ENCODE measurements at places on chromosomes 2 and 18. TPM values are rescaled to one million over a fixed set of nuclear protein-coding genes. Genes with fewer than 3 reads are reported as not detected.

- DNase-seq, result no peak
Observed at GRCh38 chr18:49206717-49207116, 253.7 kb downstream of the DYM start.

DNA sequence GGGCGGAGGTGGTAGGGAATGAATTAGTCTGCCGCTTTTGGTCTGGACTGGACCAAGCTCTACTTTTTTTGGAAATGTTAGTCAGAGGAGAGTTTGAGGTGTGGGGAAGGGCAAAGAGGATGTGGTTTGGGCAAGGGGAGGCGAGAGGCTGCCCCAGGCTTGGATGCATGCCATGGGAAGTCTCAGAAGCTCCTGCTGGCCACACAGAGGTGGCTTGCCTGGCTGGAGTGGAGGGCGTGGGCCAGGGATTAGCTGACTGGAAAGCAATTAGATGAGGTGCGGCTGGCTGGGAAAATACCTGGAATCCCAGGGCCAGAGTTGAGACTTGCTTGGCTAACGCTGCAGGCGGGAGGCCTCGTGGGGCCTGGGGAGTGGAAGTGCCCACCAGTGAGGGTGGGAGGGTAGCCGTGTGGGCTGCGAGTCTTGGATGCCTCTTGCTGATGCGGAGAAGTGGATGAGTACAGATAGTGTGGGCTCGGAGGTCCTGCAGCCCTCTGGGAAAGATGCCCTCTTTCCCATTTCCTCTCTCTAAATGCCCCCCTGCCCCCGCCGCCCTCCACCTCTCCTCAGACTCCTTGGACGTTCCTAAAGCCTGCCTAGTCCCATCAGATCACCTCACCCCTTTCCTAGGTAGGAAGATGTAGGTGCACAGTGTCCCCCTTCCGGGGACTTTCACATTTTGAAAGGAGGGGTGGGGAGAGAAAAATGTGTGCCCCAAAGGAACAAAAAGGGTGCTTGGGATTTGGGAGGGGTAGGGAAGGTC, 117.6 kb downstream of the SMAD7 start:
- peak; percentile 96 for DNase-seq

- DNase-seq, result no peak
Observed at GRCh38 chr2:121727950-121728349, 8.7 kb downstream of the NIFK start.

GRCh38 chr2:201542291-201542690, 90.8 kb downstream of the STRADB start:
- DNase-seq, result no peak

GRCh38 chr18:21916594-21916993, 176.0 kb downstream of the MIB1 start:
- no peak for DNase-seq

DNA sequence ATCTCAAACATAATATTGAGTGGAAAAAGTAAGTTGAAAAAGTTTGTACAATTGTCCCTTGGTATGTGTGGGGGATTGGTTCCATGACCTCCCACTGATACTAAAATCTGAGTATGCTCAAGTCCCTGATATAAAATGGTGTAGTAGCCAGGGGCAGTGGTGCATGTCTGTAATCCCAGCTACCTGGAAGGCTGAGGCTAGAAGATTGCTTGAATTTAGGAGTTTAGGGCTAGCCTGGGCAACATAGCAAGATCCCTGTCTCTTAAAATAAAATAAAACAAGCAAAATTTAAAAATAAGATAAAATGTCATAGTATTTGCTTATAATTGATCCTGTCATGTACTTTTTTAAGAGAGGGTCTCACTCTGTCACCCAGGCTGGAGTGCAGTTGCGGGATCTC, 122.0 kb downstream of the PTRHD1 start:
- DNase-seq, result no peak

- DNase-seq, result no peak
Observed at GRCh38 chr2:45700407-45701013, 49.0 kb downstream of the PRKCE start.

DNA sequence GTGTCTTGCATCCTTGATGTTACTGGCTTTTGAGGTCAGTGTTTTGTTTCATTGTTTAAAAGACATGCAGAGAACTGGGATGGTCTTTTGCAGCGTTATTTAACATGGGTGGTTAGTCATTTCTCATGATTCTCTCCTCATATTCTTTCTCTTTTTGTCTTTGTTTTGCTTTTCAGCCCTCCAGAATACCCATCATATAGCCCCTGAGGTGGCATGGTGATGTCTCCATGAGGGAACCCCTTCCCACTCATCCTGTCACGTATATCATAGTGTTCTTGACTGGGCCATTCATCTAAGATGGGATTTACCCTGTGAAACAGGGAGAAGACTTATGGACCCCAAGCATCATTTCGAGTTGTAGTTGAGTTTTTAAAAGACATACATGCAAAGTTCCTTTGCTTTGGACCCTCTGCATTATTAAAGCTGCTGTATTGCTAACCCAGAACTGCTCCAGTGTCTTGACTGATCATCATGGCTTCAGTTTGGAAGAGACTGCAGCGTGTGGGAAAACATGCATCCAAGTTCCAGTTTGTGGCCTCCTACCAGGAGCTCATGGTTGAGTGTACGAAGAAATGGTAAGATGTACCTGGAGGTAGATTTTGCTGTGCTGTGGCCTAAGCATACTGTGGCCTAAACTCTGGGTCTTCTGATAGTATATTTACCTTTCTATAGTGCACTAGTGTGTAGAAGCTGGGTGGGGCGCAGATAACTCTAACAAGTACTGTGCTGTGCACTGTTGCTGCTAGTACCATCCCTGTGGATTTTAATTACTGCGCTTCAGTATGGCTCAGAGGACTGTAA, 1.4 kb downstream of the EHBP1 start:
- no peak for DNase-seq

DNA sequence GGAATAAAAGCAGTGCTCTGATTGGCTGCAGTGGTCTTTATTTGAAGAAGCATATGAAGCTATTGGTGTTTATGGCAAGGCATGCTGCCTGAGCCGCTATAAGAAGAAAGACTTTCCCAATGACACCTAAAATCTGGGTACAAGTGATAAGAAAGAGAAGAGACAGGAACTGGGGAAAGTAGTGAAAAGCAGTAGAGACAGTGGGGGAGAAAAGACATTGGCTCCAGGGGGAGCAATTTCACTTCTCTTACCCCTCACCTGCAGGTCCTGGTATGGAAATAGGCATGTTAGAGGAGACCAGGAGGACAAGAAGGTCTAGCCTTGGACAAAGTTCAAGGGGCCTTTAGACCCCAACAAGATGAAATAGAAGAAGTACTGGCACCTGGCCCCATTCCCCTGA, 47.1 kb downstream of the PLCL1 start:
- no peak for DNase-seq

GRCh38 chr2:238513346-238513745, 86.6 kb downstream of the ASB1 start:
- DNase-seq, result peak; percentile 52

DNA sequence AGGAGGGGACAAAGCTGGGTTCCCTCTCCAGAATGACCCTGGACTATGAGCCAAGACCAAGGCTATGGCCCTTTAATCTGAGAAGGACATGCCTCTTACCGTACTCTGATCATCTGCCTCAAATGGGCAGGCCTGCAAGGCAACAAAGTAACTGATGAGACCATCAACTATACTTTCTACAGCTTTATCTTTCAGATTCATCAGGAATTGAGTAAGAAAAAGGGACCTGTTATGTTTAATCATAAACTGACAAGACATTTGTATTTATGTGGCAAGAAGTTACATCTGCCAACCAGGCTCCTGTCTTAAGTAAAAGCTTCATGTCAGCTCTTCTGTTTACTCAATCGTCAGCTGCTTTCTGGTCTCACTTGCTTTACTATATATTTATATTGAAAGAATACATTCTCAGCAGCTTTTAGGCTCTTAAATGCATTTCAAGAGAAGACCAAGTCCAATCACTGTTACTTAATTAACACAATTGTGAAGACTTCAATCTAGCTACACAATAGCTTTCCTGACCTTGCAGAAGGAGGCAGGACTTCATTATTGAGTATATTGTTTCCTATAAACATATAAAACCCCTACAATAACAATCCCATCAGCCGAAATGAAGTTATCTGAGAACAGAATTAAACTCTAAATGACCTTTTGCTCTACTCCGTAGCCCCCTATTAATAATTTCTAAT, 163.8 kb downstream of the ETAA1 start:
- no peak for DNase-seq

DNA sequence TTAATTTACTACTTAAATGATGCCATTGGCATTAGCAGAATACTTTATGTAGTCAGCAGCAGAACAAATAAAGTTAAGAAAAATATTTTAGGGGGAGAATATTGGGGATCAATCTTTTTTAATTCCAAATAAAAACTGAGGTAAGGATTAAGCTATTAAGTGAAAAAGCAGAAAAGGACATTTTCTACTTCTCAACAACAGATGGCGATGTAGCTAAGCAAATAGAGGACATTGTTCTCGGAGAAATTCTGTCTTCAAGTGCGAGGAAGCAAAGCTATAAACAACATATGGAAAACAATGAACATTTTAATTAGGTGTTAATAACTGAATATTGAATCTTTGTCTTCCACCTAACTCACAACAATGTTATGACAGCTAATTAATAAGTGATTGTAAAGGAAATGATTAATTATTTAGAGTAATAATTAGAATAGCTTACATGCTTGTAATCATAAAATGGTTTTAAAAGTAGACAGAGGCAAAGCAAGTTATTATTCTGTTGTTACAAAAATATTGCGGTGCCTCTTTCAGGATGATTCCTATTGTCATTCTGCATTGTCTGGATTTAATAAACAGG, 32.9 kb upstream of the CCDC93 start:
- peak; percentile 46 for DNase-seq

GRCh38 chr18:48293954-48294898, 115.0 kb downstream of the ZBTB7C start:
- no peak for DNase-seq

DNA sequence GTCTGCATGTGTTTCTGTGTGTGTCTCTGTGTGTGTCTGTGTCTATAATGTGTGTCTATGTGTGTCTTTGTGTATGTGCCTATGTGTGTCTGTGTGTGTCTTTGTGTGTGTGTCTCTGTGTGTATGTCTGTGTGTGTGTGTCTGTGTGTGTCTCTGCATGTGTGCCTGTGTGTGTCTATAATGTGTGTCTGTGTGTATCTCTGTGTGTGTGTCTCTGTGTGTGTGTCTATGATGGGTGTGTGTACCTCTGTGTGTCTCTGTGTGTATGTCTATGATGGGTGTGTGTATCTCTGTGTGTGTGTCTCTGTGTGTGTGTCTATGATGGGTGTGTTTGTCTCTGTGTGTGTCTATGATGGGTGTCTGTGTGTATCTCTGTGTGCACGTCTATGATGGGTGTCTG, 126.2 kb upstream of the GPC1 start:
- DNase-seq, result no peak

GRCh38 chr2:117074756-117075155, 739.7 kb upstream of the DDX18 start:
- DNase-seq, result no peak

GRCh38 chr2:99624677-99625076, 134.9 kb upstream of the REV1 start:
- DNase-seq, result no peak

GRCh38 chr2:26086779-26087178, 52.9 kb downstream of the RAB10 start:
- DNase-seq, result no peak

NTSR2 gene
- not detected for total RNA-seq

VWC2L gene
- total RNA-seq, result not detected

MFF gene
- 165 TPM for total RNA-seq

APOB gene
- total RNA-seq, result not detected

ERFE gene
- 25.3 TPM for total RNA-seq

RAB6D gene
- not detected for total RNA-seq

CNGA3 gene
- not detected for total RNA-seq

C1QL2 gene
- not detected for total RNA-seq

ZNG1B gene
- 30.7 TPM for total RNA-seq

DYNAP gene
- total RNA-seq, result not detected

CHRND gene
- not detected for total RNA-seq

All from A172 (cell line).